ENCODE measurements at places on chromosomes 7 and 10.

DNA sequence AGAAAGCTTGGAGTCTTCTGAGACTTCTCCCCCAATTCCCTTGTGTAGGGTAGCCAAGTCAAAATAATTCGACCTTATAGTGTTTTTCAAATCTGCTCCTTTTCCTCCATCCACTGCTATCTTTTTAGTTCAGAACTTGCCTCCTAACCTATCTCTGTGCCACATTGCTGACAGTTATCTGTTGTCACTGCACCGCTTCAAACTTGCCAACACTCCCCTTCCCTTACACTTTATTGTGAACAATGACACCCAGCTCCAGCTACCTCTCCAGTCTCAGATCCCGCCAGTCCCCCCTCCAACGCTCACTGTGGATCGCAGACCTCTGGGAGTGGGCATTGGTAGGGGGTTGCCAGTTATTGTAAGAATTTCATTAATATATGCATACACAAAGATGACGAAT lies 16.3 kb upstream of the HPS1 start:
- DNase-seq = no peak

- DNase-seq = no peak
Measured at GRCh38 chr10:72270607-72271281, 3.0 kb upstream of the DDIT4 start.

DNA sequence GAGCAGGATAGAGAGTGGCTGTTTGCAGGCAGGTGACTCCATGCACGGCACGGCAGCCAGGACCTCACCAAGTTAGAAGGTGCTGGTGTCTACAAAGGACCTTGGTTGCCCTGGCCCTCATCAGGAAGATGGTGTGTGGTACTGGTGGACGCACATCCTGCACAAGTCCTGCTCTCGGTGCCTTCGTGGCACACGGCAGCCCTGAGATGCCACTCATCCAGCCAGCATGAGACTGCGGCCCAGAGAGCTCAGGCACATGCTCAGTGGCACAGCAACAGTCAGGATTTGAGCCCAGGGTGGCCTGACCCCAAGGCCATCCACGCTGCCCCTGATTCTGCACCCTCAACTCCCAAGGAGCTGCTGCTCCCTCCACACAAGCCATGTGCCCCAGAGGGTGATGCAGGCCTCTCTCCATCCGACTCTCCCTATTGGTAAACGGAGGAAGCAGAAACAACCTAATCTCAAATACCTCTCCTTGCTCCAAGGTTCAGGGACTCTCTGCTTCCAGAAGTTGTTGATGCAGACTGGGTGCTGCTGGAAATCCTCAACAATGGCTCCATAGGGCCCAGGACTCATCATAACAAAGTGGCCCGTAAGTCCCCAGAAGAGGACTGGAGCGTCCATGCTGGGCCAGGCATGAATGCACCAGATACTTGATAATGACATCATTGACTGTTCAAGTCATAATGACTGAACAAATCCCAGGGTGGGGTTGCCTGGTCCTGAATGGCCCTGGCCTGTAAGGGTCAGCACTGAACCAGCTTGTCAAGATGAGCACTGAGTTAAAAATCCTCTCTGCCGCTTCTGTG lies 93.6 kb downstream of the ARHGAP22 start:
- DNase-seq = no peak

- DNase-seq = peak; percentile 82
Measured at GRCh38 chr7:77538281-77539212, 1.5 kb downstream of the PTPN12 start.

DNA sequence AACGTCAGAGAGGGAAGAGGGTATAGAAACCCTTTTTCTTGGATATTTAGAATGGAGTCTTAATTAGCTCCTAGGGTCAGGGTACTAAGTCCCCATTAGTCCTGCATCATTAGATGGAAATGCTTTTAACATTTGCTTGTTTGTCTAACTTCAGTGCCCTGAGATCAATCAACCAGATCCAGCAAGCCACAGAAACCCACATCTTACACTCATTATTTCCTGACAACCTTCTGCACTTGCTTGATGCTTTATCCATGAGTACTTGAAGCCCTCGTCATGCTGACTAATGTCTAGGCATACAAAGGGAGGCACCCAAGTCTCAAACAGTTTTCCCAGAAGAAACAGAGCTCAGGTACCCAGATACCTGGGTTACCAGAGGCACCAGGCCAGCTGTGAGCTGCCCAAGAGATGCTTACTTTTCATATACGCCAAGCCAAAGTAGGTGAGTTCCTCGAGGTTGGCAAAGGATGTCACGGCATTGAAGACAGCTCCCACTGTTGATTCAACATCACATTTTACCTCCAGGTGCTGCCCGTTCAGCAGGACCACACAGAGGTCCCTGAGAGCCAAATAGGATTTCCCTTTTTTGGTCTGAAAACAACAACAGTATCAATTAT lies 42.7 kb downstream of the FRMPD2 start:
- no peak for DNase-seq

Measured in AG20443 (cell line).